CD4-positive, alpha-beta T cell (primary cell): ENCODE measurements at places on chromosomes 13 and 19.

- no peak for DNase-seq
These were observed 23.1 kb downstream of the GAS6 start for GRCh38 chr13:113840541-113841352.

DNA sequence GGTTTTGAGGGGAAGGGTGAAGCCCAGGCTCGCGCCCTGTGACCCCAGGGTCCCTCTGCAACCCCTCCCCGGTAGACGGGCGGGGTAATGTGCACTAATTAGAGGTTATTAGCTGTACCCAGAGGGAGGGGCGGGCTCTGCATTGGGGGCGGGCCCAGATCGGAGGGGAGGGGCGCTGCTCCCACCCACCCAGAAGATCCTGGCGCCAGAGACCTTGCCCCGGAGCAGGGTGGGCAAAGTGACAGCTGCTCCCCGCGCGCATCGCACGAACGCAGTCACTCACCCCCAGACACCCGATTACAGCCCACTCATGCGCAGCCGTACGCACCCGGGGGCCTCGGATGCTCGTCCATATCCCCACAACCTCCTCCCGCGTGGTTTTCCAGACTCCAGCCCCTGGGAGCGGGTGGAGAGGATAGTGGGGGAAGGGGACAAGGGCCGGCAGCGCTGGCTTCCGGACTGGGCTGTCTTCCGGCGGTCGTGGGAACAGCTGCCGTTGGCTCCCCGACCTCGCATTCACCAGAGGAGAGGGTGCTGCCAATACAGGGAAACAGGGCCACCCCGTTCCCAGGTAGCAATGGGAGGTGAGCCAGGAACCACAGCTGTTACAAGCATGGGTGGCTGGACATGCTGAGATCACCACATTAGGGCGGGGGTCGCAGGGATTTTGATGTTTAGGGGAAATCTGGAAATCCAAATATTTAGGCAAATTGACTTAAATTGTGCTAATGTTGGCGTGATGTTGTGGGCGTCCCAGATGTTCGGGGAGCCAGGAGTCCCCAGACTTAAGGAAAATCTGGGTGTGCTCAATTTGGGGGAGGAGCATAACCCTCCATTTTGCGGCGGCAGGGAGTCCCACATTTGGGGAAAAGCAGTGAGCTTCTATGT, 2.9 kb upstream of the HOOK2 start:
- DNase-seq, result no peak

DNA sequence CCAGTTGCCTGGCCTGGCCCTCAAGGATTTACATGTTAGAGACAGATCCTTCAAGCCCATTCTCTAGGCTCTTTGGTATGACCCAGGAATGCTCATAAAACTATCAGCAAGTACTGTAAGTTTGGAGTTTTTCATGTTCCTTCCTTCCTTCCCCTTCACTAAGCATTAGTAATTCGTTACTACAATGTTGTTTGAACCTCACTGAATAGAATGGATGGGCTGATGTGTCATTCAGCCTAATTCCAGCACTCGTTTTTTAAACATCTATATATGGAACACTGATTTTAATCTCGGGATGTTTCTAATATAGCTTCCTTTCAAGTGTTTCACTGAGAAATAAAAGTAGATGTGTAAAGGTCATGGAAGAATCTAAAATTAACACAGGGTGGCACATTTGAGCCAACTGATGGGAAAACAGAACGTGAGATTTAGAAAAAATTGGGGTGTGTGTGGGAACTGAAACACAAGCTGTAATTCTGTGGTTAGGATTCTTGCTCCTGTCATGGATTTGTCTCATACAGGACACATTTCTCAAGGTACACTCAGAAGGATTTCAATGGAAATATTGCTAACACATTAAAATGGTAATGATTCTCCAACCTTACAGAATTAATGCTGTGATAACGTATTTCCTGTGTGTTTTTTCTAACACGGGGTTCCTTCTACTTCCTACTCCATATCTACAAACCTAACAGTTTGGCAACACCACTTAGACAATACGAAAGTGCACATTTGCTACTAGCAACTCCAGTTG, 93.4 kb downstream of the FLT1 start:
- no peak for DNase-seq

- no peak for DNase-seq
These were observed 104.4 kb upstream of the CSNK1A1L start for GRCh38 chr13:37209621-37210580.

GRCh38 chr19:54439174-54439851, 9.7 kb upstream of the LENG8 start:
- DNase-seq, result no peak

DNA sequence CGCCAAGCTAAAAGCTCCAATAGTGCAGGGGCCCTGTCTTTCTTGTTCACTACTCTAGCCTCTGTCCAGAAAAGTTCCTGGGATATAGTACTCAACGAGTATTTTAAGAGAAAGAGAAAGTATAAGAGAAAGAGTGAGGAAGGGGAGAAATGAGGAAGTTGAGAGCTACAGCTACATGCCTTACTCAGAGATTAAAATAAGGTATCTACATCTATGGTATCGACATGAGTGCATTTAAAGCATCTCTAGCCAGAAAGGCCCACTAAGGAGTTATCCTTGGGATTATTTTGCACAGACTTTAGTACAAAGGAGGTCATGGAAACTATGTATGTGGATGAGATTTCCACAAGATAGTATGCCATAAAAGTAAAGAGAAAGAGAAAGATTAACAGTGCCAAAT, 28.5 kb downstream of the MYCBP2 start:
- DNase-seq, result no peak

- no peak for DNase-seq
These were observed 64.9 kb downstream of the RBM26 start for GRCh38 chr13:79341202-79341601.

DNA sequence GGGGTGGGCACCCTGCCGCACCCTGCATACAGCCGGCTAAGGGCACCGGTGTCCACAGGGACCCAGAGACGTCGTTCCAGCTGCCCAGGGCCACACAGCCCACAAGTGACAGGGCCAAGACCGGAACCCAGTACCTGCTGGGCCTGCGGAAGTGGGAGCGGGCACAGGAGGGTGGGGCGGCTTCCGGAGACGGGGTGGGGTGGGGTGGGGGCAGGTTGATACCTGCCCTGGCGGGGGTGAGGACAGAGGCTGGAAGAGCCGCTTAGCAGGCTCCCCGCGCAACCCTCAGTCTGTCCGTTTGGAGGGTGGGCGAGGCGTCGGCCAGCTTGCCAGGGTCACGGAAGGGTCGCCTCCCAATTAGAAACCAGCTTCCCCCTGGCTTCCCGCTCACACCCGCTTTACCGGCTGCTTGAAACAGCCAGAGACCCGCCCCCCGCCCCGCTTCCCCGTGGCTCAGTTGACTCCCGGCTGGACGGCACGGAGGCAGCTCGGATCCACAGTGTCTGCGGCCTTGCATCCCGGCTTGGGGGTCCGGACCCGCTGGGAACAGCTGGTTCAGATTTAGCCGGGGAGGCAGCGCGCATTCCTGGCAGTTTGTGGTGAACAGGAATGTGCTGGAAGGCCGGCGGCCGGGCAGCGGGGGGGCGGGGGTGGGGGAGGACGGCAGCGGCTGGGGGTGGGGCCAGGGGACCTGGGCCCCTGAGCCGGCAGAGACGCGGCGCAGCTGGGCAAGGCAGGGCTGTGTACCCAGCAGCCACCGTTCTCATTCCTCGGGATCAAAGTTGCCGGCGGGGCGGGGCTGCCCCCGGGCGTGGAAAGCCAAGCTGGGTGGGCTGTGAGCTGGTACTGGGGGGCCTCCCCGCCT, 1.9 kb downstream of the CNN2 start:
- peak; percentile 70 for DNase-seq

DNA sequence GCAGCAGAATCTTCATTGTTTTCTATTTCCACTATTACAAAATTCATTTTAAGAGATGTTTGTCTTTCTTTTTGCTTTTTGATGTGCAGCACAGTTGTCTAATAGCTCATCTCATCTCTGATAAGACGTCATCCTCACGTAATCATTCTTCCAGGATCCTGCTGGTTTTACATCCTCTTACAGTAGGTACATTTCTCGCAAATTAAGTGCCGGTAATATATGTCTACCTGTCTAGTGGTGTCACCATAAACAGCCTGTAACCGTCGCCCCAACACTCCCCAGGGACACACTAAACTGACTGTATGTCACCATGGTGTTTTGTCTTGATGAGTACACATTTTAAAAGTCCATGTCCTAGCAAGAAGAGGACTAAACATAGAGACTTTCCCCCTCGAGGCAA, 94.5 kb upstream of the VSTM2B start:
- DNase-seq, result no peak

GRCh38 chr19:13644645-13645044, 119.7 kb upstream of the MRI1 start:
- no peak for DNase-seq

DNA sequence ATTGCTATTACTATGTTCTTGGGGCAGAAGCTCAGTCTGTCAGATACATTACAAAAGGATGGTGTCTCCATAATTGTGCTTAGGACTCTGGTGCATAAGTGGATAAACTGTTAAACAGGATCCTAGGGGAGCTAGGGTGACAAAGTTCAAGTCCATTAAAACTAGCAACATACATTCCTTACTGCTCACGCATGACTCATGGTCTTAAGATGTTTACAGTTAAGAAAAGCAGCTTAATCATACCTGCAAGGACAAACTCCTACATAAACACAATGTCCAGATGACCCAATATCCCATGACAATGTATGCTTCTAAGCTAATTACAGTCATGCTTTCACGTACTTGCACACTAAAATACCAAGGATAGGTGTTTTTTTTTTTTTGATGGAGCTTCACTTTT, 3.5 kb upstream of the ZNF701 start:
- no peak for DNase-seq

GRCh38 chr13:40492511-40492910, 173.9 kb downstream of the FOXO1 start:
- no peak for DNase-seq

DNA sequence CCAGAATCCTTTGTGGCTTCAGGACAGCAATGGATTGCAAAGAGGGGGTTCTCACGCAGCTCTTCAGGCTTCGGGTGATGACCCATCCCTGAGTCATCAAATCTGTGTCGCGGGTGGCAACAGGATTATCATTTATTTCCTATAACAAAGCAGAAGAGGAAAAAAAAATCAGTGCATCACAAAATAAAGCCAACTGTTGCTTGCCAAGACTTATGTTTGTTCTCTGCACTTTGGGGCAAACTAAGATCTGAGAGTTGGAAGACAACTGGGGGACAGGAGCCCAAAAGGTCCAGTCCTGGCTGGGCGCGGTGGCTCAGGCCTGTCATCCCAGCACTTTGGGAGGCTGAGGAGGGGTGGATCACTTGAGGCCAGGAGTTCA, 6.4 kb downstream of the GNA15 start:
- DNase-seq, result peak; percentile 59

DNA sequence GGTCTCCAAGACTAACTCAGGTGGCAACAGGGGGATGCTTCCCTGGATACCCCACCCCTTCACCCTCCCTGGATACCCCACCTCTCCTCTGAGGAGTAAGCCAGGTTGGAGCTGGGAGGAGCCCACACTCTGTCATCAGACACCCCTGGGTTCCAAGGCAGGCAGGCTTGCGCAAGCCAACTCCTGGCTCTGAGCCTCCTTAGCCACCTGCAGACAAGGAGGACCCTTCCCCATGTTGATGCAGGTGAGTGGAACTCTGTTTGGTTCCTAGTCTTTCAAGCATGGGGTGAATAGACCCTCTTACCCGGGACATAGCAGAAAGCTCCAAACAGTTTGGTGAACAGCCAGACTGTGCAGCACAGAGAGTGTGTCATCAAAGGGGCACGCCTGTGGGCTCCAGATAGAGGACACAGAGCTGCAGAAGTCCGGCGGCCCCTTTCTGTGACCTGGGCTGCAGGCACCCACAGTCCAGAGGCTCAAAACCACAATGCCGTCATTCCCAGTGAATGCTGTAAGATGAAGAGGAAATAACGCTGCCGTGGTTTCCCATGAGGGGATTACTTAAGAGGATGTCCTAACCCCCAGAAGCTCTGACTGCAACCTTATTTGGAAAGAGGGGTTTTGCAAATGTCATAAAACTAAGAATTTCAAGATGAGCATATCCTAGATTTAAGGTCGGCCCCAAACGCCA, 12.1 kb upstream of the HAS1 start:
- no peak for DNase-seq

DNA sequence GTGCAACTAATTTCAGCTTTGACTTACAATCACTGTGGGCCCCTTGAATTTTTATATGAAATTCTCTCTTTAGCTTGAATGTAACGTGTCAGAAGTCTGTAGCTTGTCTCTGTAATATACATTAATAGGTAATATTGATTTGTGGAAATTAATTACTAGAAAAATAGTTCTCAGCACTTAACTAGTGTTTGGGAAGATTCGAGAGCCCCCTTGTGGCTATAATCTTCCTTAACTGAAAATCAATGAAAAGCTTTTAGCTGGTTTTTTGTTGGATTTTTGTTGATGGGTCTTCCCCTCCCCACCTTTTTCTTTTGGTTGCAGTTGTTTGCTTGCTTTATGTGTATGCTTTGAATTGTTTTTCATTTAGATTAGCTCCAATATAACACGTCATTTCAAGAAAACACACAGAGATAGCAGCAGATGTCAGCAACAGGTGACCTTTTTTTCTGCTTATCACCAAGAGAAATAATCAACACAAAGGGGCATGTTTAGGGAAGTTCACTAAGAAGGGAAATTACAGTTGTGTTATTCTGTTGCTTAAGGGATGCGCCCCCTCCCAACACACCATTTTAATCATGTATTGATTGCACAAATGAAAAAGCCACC, 176.8 kb downstream of the OXGR1 start:
- no peak for DNase-seq

GRCh38 chr13:48585456-48585840, 52.6 kb upstream of the RCBTB2 start:
- no peak for DNase-seq

DNA sequence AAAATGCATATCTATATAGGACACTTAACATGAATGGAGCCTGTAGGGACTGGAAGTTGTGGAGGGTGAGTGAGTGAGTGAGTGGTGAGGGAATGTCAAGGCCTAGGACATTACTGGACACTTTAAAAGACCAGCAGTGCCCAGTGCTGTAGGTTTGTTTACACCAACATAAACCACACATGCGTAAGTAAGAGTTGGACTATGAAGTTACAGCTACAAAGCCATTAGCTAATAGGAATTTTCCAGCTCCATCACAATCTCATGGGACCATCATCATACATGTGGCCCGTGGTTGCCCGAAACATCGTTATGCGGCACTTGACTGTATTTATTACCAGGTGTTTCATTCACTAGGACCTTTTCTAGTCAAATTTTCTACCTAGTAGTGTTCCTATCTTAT, 49.2 kb downstream of the LATS2 start:
- DNase-seq, result no peak

GRCh38 chr19:2412449-2412848, 14.9 kb downstream of the TIMM13 start:
- DNase-seq, result no peak

- no peak for DNase-seq
These were observed 29.7 kb downstream of the MIPEP start for GRCh38 chr13:23859455-23859854.
